Activated T-helper 2 cell treated with anti-CD3 and anti-CD28 coated beads, Interferon-gamma antibody, Interleukin-2, Interleukin-4, amounts not matched to agents 10 μg/mL and 5 μg/mL and 100 μg/mL, durations not matched to agents 14 hours and 24 hours and 36 hours (primary cell): ENCODE measurements at places on chromosomes 5 and 9.

- no peaks in the 10 kb centered on the region for H3K4me1 ChIP-seq
- no peaks in the 10 kb centered on the region for H3K36me3 ChIP-seq
- peaks cover 2% of the 10 kb centered on the region for H3K27me3 ChIP-seq
- H3K4me3 ChIP-seq, result no peak overlapping the region
- no peak overlapping the region for H3K27ac ChIP-seq
Observed at GRCh38 chr9:32841314-32841713, 58.0 kb downstream of the TMEM215 start.

DNA sequence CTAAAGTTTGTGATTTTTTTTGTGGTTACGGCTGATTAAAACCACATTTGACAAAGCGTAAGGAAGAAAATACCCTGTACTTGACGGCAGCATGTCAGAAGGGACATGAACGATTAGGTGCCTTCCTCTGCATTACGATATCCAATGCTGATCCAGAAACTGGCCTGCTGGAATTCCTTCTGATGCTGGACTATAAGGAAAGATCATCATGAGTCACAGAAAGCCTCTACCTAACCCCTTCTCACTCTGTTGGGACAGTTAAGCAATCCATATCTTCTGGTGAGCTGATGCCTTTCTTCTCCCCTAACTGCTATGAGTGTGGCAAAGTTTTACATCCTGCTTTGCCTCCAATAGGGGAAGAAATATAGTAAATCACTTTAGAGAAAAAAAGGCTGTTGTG lies 78.4 kb upstream of the PAPPA start:
- H3K27me3 ChIP-seq, result no peaks in the 10 kb centered on the region
- H3K4me3 ChIP-seq, result no peak overlapping the region
- no peak for DNase-seq
- no peaks in the 10 kb centered on the region for H3K36me3 ChIP-seq

DNA sequence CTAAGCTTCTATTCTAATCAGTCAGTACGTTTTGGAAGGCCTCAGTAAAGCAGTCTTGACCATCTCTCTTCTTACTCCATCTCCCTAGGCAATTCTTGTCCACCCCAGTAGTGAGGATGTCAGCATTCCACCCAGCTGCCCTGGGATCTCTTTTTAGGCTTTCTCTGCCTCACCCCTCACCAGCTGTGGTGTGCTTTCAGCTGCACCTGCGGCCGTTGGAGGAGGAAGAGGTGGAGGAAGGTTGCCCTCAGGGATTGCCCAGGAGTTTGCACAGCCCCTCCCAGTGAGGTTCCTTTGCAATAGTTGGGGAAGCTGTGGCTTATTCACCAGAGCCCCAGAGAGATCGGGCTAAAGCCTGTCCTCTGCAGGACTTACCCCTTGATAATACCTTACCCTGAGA lies 615.8 kb downstream of the BNC2 start:
- no peak overlapping the region for H3K4me3 ChIP-seq
- H3K27ac ChIP-seq, result no peak overlapping the region
- H3K36me3 ChIP-seq, result no peaks in the 10 kb centered on the region

- H3K4me3 ChIP-seq, result no peak overlapping the region
- H3K4me1 ChIP-seq, result peaks cover 15% of the 10 kb centered on the region
- no peaks in the 10 kb centered on the region for H3K27me3 ChIP-seq
Observed at GRCh38 chr9:8183618-8184017, 384.0 kb upstream of the DMAC1 start.

GRCh38 chr5:36369219-36369690 lies 67.6 kb upstream of the RANBP3L start:
- H3K27me3 ChIP-seq, result no peaks in the 10 kb centered on the region
- H3K4me1 ChIP-seq, result no peaks in the 10 kb centered on the region
- no peaks in the 10 kb centered on the region for H3K36me3 ChIP-seq
- no peak overlapping the region for H3K27ac ChIP-seq
- DNase-seq, result no peak
- no peak overlapping the region for H3K4me3 ChIP-seq

DNA sequence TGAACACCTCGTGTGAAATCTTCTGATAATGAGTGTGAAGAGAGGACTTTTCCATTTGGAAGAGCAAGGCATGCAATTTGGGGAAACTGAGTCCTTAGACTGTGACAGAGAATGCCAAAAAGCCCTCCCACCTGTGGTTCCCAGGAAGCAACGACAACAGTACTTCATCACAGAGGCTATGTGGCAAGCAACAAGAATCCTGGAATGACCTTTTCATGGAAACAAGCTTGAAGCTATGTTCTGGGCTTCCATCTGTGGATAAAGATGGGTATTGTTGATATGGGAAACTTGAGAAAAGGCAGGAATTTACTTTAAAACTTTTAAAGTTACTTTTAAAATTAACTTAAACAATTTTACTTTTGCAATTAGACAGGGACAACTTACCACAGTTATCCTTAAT lies 131.2 kb upstream of the ANKH start:
- H3K4me3 ChIP-seq, result no peak overlapping the region
- no peak for DNase-seq
- H3K36me3 ChIP-seq, result no peaks in the 10 kb centered on the region
- H3K27me3 ChIP-seq, result peaks cover 36% of the 10 kb centered on the region

GRCh38 chr9:77830618-77831285 lies 182.6 kb upstream of the GNA14 start:
- no peak for DNase-seq
- H3K4me1 ChIP-seq, result peaks cover 31% of the 10 kb centered on the region
- no peak overlapping the region for H3K4me3 ChIP-seq
- no peaks in the 10 kb centered on the region for H3K27me3 ChIP-seq

- peak; percentile 13 for DNase-seq
- H3K27ac ChIP-seq, result no peak overlapping the region
- H3K27me3 ChIP-seq, result no peaks in the 10 kb centered on the region
- H3K36me3 ChIP-seq, result no peaks in the 10 kb centered on the region
Observed at GRCh38 chr5:147576646-147577535, 67.0 kb upstream of the DPYSL3 start.

DNA sequence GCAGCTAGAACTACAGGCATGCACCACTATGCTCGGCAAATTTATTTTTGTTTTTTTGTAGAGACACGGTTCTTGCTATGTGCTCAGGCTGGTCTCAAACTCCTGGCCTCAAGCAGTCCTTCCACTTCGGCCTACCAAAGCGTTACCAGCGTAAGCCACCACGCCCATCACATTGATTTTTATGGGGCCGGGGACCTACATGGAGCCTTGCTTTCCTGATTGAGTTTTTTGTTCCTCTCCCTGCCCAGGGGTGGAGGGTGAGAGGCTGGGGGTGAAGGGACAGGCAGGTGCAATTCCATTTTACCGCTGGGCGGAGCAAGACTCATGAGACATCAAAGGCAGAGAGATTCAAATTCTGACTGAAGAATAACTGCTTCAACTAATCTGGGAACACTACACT lies 1.9 kb downstream of the ALDH1B1 start:
- peaks cover 16% of the 10 kb centered on the region for H3K4me1 ChIP-seq
- no peak for DNase-seq
- H3K27ac ChIP-seq, result no peak overlapping the region
- H3K4me3 ChIP-seq, result peak overlapping the region; percentile 96
- H3K36me3 ChIP-seq, result peaks cover 34% of the 10 kb centered on the region
- peaks cover 19% of the 10 kb centered on the region for H3K27me3 ChIP-seq

DNA sequence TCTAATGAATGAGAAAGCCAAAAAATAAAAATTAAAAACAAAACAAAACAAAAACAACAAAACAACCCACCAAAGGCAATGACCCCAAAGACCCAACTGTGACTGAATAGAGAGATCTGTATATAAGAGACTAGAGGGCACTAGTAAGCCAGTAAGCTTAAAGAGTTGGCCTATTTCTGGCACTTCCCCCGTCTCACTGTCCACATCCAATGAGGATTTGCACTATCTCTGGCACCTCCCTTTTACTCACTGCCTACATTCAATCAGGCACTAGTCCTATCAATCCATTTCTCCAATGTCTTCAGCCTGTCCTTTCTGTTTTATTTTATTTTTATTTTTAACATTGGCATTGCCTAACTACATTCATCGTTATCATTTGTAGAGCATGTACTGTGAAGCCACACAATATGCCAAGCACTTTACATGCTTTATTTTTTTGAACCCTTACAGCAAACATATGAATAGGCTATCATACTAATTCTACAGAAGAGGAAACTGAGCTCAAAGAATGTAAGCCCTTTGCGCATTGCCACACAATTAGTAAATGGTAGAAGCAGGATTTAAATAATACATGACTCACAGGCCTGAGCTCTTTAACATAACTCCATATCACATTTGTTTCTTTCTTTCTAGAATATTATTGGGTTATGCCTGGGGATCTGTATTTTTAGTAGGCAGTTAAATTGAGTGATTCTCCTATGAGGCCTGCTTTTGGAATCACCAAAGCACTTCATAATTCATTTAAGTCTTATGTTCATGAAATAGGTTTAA lies 70.0 kb downstream of the C6 start:
- H3K27me3 ChIP-seq, result no peaks in the 10 kb centered on the region
- H3K36me3 ChIP-seq, result no peaks in the 10 kb centered on the region
- no peak overlapping the region for H3K27ac ChIP-seq

DNA sequence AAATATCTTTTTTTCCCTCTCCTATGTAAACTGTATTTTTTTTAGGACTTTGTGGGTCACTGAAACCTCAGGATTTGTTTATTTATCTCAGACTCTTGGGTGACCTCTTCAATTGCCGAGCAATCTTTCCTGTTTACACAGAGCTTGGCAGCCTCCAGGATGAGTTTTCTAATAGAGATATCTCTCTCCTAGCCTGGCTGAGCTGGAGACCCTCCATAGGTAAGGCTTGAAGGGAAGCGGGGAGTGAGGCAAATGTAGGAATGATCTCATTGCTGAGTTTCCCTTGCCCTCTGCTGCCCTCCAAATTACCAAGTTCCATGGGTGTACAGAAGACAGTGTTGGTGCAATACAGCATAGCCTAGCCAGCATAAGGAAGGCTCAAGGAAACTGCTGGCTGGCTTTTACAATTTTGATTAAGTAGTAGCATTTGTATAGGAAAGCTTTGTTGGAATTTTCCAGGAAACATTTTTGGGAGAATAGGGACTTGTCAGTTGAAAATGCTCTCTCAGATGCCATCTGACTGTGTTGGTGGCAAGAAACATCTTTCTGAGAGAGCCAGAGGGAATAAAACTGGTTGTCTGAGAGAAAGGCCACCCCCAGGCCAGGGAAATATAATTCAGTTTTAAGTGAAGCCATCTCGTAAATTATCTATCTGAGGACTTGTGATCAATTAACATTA lies 116.0 kb downstream of the NMUR2 start:
- no peaks in the 10 kb centered on the region for H3K27me3 ChIP-seq
- DNase-seq, result no peak
- no peak overlapping the region for H3K27ac ChIP-seq
- no peaks in the 10 kb centered on the region for H3K36me3 ChIP-seq
- H3K4me3 ChIP-seq, result no peak overlapping the region

- no peaks in the 10 kb centered on the region for H3K36me3 ChIP-seq
- DNase-seq, result no peak
- no peak overlapping the region for H3K27ac ChIP-seq
Observed at GRCh38 chr5:83277154-83277553, 194.4 kb upstream of the VCAN start.

GRCh38 chr9:126919193-126919592 lies 4.6 kb downstream of the RALGPS1 start:
- no peak overlapping the region for H3K27ac ChIP-seq
- H3K4me1 ChIP-seq, result peaks cover 7% of the 10 kb centered on the region
- no peak overlapping the region for H3K4me3 ChIP-seq
- no peak for DNase-seq
- H3K36me3 ChIP-seq, result no peaks in the 10 kb centered on the region

GRCh38 chr5:8827696-8828095 lies 718.2 kb downstream of the SEMA5A start:
- no peak overlapping the region for H3K4me3 ChIP-seq
- no peaks in the 10 kb centered on the region for H3K36me3 ChIP-seq
- no peaks in the 10 kb centered on the region for H3K27me3 ChIP-seq
- no peaks in the 10 kb centered on the region for H3K4me1 ChIP-seq
- H3K27ac ChIP-seq, result no peak overlapping the region

DNA sequence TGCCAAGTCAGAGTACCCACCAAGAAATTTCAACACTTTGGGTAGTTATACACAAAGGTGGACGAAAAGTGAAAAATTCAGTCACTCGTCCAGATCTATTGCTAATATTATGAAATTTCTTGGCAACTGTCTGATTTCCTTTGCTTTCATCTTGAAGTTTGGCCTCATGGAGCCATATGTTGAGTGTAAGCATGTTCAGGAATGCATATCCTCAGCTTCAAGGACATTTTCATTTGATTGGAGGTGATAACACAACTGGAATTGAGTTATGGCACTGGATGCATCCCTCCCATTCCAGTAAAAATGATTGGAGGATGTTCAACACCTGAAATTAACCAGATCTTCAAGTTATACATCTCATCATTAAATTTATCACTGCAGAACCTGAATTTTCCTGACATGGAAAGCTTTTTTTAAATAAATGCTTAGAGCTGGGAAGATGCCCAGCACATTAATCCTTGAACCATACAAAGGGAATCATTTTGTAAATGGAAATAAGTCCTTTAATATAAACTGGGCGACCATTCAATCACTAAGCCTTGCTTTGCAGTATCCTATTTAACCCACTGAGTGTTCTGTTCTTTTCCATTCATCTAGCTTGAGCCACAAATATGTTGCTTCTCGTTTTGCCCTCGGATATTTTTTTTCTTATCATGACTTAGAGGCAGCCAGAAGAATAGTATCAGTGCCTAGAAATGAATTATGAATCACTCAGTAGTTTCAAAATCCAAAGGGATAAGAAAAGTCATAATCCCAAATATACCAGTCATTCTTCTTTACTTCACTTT lies 273.7 kb upstream of the PIK3R1 start:
- H3K27ac ChIP-seq, result no peak overlapping the region
- H3K36me3 ChIP-seq, result no peaks in the 10 kb centered on the region
- H3K4me3 ChIP-seq, result no peak overlapping the region
- peaks cover 3% of the 10 kb centered on the region for H3K27me3 ChIP-seq

DNA sequence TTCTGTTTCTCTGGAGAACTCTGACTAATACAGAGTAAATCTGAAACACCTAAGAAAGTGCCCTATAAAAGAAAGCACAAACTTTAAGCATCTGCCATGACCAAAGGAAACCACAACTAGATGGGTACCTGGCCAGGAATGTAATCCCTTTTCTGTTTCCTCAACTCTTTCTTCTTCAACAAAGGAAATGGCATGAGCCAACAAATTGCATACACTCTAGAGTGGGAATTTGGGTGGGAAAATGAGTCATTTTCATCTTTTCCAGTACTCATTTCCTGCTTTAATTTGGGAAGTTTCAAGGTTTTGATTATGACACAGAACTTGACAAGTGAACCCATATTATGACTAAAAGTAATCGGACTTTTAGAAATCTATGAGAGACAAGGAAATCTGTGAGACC lies 349.2 kb upstream of the RORB start:
- no peak overlapping the region for H3K27ac ChIP-seq
- H3K27me3 ChIP-seq, result no peaks in the 10 kb centered on the region
- no peaks in the 10 kb centered on the region for H3K36me3 ChIP-seq
- no peak for DNase-seq
- no peaks in the 10 kb centered on the region for H3K4me1 ChIP-seq

DNA sequence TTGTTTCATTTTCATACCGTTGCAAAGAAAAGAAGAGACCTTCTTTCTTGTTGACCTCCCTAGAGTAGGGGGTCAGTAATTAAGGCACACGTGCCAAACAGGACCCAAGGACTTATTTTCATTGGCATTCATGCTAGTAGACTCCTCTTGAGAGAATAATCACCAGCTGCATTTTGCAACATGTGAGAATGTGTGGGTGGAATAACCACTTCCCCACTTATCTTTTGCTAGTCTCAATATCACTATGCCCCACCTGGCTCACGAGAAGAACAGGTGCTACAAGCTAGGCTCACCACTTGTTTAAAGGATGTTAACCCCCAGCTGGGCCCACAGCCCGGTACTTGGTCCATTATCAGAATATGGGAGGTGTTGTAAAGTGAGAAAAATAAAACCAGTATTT lies 460.7 kb upstream of the MEF2C start:
- no peak for DNase-seq
- no peak overlapping the region for H3K27ac ChIP-seq
- peaks cover 4% of the 10 kb centered on the region for H3K4me1 ChIP-seq
- no peak overlapping the region for H3K4me3 ChIP-seq
